HS-5 (cell line): ENCODE measurements at places on chromosomes 2 and 18.

- DNase-seq, result no peak
Measured at GRCh38 chr2:189522435-189523151, 58.0 kb downstream of the SLC40A1 start.

DNA sequence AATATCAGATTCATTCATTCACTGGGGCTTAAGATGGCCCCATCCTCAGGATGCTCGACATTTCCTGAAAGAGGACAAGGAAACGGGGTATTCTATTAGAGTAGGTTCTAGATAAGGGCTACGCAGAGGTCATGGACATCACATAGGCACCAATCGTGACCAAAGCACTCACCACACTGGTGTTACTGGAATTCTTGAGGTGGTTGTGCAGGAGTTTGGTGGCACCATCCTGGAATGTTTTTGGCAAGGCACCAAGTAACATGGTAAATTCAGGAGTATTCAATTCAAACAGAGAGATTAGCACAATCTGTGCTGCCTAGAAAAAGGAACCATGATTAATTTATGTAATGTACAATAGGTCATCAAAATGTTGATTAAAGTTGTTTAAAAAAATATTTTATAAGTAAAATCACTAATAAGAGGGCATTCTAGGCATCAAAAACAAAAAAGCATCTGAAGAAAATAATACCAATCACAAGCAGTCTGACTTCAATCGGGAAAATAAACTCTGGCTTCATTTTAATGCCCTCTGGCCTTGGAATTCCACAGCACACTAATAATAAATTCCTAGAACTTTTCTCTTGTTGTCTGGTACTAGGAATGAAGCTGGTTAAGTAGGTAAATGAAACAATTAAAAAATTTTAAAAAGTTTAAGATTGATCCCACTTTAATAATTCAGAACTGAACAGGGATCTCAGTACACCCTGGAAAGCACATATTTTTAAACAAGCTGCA lies 102.8 kb upstream of the TFCP2L1 start:
- DNase-seq, result no peak

GRCh38 chr2:1414121-1414520 lies 858 bp downstream of the TPO start:
- DNase-seq, result no peak

DNA sequence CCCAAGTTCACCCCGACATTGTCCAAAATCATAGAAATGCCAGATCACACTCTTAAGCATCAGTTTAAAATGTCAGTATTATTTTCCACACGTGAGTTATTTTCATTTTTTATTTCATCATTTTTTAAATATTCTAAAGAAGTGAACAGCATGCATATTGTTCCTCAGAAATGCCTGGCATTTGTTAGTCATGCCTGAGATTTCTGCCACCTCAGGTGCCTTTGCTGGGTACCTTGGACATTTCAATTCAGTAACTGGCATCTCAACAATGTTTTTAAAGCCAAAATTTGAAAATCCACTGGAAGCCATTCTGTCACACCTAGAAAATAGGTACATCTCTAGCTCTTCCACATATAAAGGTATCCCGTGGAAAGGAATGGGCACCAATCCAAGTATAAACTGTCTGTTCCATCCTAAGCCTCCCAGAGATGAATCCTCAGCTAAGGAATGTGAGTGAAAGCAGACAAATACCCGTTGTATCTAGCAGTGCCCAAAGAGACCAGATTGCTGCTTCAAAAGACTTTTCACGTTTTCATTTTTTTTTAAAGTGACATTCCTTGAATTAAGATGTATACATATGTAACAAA lies 159.8 kb downstream of the ZNF385B start:
- peak; percentile 63 for DNase-seq

GRCh38 chr2:24385366-24385765 lies 25.0 kb upstream of the ITSN2 start:
- DNase-seq, result no peak

GRCh38 chr2:44715671-44716081 lies 225.8 kb upstream of the SIX3 start:
- DNase-seq, result peak; percentile 13
